ENCODE measurements at places on chromosomes 1 and 21.
A peak's percentile ranks its signal among the peaks of the same experiment; 100 is the strongest.

DNA sequence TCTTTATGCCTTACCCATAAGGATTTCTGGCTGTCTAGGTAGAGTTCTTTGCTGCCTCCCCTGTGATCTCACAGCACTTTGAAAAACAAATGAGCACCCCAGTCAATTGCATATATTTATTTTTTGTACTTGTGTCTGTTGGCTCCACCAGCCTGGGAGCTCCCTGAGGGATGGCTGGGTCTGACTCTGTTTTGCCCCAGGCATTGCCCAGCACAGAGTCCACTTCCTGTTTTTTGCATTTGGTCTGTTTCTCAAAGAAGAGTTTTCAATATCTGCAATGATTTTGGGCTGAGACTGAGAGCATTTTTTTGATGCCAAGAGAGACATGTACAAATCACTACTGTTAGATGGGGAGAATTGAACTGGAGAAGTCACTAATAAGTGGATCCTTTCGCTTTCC lies 125.0 kb downstream of the FOXD2 start:
- DNase-seq = no peak

- no peak for DNase-seq
Observed at GRCh38 chr1:13546791-13547190, 33.0 kb upstream of the LRRC38 start.

- peak; percentile 41 for DNase-seq
Observed at GRCh38 chr1:6347641-6348487, 45.7 kb downstream of the ACOT7 start.

- DNase-seq = no peak
Observed at GRCh38 chr1:240527086-240527485, 84.9 kb downstream of the GREM2 start.

DNA sequence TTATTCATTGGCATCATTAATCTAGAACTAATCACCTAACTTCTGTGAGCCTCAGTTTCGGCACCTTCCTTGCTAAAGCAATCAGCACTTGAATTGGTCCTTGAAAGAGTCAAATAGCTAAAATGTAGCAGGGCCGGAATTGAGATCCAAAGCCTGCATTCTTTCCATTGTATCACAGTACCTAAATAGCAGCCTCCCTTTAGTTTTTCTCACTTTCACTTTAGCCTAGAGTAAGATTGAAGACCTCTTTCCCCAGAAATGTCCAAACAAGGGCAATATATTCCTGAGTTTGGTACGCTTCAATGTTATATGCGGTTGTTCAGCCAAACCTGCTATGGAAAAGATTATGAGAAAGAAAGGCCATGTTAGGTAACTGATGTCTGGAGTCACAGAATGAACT lies 121.9 kb upstream of the BMP8A start:
- no peak for DNase-seq

DNA sequence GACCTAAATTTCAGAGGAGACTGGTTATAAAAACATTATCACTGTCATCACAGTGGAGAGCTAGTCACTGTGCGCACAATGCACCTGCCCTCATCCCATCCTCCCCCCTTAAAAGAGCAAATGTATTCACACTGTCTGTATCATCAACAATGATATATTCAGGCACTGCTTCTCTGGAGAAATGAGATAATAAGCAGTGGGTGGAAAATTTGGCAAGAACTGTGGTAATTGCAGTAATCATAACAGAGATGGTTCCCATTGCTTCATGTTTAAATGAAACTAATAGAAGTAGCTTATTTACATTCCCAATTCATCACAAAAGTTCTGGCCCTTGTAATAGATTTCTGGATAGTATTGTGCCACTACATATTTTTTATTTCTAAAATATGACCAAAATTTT lies 867.4 kb upstream of the ADGRL2 start:
- DNase-seq = no peak

GRCh38 chr1:111052246-111052645 lies 87.6 kb downstream of the DRAM2 start:
- no peak for DNase-seq

DNA sequence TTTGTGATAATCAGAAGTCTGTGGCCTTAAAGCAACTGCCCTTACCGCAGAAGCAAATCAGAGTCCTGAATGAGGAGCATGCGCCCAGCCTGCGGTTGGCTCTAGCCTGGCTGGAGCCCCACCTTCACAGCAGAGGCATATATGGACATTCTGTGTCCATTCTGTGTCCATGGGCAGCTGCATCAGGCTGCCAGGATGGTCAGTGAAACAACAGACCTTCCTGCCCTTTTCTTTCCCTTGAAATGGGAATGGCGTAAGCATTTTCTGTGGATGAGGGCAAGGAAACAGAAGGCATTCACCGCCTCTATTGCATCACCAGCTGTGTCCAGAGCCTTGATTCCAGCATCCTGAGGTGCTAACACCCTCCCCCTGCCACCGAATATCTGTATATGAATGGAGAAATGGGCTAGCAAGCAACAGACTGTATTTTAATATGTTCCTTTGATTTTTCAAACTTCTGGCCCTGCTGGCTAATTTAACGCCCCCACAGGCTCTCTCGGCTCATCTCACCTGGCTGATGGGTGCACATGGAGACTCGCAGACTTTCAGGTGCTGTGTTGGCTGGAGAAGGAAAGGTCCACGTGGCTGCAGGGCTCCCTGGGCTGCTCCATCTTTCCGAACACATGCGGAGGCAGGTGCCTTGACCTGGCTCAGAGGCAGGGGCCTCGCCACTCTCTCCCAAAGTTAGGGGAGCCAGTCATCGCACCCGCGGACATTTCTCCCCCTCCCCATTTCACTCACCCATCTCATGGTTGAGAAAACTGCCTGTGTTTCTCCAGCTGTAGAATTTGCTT lies 159.2 kb downstream of the GALNT2 start:
- DNase-seq = no peak

DNA sequence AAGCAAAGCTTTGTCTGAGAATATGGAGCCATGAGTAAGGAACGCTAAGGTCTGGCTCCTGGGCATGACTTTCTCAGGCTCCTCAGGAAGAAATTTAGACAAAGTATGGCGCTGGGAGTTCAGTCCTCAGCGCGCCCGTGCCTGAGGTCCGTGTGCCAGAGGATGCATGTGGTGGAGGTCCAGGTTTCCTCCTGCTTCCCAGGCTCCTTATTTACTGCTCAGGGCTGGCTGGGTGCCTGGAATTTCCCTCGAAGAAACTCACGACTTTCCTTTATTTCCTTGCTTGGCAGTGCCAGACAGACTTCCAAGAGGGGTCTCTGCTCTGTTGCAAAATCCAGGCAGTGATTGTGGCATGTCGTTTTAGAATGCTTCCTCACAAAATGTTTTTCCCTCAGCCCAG lies 13.3 kb downstream of the GCSAML start:
- no peak for DNase-seq

DNA sequence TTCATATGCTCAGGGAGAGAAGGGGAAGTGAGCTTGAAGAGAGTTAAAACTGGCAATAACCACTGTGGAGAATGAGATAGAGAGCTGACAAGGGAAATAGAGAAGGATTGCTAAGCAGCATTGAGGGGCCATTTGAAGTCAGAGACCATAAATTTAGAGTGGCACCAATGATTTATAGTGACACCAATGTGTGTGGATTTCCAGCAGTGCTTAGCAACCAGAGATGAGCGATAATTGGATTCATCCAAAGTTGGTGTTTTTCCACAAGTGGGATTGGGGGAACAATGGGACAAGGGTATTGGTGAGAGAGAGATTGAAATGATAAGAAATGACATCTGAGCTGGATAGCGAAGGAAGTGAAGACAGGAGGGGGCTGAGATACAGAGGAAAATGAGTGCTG lies 114.1 kb downstream of the C1orf94 start:
- DNase-seq = no peak

DNA sequence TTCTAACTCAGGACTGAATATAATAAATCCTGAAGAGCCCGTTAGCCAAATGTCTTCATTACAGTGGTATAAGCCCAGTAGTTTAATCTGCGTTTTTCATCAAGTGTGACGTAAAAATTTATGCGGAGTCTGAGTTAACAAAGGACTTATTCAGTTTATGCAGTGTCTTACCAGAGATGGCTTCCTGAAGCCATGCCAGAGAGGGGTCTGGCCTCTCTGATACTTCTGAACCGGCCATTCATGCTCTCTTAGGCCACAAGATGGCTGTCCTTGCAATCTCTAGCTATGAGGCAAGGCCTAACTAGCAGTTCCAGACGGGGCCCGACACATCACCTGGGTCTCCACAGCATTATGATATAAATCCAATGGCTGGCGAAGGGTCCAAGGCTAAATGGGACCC lies 101.4 kb downstream of the TEX35 start:
- no peak for DNase-seq

GRCh38 chr1:58881471-58881994 lies 97.7 kb upstream of the JUN start:
- DNase-seq = no peak

DNA sequence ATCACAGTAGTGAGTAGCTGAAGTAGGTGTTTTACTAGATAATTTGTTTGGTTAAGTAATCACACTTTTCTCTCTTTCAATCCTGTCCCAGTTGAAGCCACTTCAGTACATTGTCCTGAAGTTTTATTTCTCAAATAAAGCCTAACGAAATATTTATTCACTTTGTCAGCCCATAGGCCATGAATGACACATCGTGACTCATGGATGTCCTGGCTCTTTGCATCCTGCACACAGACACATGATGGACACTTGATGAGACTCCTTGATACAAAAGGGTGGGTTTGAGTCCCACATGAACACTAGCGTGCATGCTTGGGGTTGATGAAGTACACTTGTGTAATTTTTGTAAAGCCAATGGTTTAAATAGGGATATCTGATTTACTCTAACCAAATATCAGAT lies 22.7 kb upstream of the LAMC2 start:
- no peak for DNase-seq

DNA sequence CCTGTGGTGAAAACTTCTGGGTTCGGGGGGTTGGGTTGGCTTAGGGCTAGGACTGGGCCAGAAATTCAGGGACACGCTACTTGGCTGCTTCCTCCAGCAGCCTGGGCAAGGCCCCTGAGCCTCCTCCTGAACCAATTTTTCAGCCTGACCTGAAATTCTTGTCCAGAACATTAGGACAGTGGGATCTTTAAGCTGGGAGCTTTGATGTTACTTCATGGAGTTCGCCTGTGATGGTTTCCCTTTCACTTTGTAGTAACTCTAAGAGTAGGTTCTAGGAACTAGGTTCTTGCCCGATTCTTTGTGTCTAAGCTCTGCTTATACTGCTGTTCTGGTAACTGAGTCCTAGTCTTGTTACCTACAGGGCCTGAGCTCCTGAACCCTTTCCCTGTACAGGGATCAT lies 75.3 kb downstream of the S1PR1 start:
- DNase-seq = no peak

DNA sequence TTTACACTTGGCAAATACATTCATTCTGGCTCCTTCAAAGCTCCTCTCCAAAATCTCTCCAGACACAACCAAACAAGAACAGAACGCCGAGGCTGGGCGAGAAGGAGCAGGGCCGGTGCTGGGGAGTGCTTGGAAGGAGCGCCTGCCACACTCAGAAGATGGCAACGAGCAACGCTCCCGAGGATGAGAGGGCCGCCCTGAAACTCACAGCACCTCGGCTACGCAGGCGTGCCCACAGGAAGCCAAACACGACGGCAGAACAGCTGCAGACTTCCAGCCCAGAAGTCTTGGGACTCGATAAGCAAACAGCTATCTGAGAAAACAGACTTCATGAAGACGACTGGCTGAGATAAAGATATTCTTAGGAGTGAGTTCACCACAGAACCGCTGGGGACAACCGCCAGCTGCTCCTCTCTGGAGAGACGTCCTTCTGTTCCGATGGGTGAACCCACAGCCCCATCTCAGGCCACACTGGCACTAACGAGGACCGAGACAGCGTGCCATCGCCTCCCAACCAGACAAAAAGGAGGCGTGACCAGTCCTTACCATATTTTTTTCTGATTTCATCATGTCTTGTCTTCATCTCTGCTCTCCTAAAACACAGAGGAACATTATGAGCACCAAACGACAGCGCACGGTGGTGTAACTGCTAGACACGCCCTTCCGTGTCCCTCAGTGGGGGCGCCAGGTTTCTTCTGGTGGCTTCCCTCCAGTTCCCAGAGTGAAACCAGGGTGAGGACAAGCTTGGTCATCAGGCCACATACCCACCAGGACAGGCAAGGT lies 18.6 kb downstream of the PTTG1IP start:
- DNase-seq = no peak

- no peak for DNase-seq
Observed at GRCh38 chr1:75952016-75952415, 19.8 kb upstream of the ASB17 start.

DNA sequence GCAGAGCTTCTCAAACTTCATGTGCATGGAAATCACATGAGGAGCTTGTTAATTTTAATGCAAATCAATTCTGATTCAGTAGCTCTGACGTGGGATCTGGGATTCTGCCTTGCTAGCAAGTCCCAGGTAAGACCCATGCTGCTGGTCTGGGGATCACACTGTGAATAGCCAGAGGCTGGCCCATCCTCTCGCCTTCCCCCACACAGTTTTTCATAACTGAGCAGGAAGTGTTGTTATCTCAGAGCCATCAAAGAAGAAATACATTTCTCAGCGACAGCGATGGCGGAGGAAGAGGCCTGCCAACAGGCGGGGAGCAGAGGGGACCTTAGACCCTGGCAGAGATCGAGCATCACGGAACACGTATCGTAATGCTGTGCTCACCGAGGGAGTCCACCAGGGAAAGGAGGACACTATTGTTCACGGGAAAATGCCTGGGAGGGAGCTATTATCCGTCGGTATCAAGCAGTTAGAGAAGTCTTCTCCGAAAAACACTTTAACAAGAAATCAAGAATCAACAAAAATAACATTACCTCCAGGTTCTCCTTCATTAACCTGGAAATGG lies 268.9 kb upstream of the TMEM51 start:
- no peak for DNase-seq

GRCh38 chr1:176033474-176033873 lies 173.6 kb downstream of the COP1 start:
- no peak for DNase-seq

GRCh38 chr1:3492545-3493246 lies 38.2 kb downstream of the ARHGEF16 start:
- DNase-seq = no peak

DNA sequence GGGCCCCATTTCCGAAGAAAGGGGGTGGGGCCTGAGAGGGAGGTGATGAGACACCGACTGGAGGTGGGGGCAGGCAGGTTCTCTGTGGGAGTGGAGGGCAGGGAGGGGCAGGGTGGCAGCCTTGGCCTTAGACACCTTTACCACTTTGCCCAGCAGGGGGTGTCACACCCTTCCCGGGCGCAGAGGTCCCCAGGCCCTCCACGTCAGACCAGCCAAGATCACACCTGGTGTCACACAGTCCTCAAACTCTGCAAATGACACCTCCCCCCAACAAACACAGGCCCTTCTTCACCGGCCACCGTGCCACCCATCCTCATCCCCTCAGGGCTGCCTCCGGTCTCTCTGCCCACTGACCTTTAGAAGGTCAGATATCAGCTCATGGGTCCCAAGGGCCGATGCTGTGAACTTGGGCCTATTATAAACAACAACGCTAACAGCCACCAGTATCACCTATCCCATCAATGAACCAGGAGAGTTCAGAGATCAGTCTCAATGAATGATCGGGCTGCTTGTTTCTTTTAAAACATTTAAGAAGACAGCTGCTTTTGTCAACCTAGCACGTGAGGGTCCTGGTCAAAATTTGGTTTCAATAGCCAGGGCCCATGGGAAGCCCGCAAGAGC lies 103.9 kb downstream of the CASZ1 start:
- peak; percentile 31 for DNase-seq
